ENCODE measurements at places on chromosomes 1 and 21.
A peak's percentile ranks its signal among the peaks of the same experiment; 100 is the strongest.

DNA sequence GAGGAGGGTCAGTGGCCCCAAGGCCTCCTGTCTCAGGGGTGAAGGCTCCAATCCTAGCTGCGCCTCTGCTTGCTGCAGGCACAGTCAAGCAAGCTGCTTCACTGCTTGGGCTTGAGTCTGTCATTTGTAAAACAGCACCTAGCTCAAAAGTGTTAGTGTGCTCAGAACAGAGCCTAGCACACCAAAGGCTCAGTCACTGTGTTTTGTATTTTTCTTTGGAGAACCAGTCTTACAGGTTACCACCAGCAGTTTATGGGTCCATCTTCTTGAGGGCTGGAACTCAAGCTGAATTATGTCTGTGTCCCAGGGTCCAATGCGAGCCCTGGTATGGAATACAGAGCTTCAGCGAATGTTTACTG is 113.6 kb downstream of the DMRTB1 start:
- peak; percentile 38 for DNase-seq

DNA sequence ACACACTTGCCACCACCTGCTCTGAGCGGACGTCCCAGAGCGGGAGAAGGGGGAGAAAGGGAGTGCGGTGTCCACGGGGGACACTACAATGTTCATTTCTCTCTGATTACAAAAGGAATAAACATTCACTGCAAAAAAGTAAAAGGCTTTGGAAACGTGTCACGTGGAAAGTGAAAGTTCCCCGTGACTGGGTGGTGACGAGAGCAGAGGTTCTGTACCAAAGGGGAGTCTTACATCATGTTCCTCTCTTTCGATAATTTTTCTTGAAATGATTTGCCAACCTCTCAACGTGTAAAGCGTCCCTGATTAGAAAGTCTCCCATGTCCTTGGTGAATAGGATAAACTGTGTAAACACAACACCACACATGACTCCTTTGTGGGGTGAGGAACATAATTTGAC is 22.0 kb upstream of the PRDM15 start:
- no peak for DNase-seq

- DNase-seq, result no peak
Observed at GRCh38 chr1:41860771-41861170, 58.0 kb downstream of the HIVEP3 start.

DNA sequence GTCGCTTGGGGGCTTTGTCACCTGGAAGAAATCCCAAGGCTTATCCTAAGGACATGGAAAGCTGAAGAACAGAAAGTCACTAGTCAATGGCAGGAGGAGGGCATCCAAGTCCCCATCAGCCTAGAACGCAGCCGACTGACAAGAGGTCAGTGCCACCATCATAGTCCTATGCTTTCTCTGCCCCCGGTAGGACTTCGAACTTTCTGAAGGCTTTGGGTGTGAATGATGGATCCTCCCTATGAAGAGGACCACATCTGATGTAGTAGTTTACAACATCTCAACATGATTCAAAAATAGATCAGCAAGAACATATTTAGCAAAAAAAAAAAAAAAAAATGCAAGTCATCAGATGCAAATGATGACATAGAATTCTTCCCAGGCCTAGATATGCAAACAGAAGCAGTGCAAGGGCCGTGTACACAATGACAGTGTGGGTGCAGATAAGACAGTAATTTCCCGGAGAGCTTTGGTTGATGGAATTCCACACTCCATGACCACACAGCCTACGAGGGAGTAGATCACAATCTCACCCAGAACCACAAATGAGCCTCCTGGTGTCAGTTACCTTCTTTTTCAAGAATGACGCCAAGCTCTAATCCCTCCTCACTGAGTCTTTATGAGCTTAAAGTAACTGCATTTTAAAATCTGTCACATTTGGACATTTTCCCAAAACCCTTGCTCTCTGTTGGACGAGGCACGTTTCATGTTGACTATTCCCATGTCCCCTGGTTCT is 88.2 kb downstream of the PSMG1 start:
- peak; percentile 38 for DNase-seq

GRCh38 chr1:29363536-29363935 is 127.2 kb downstream of the PTPRU start:
- DNase-seq, result no peak

DNA sequence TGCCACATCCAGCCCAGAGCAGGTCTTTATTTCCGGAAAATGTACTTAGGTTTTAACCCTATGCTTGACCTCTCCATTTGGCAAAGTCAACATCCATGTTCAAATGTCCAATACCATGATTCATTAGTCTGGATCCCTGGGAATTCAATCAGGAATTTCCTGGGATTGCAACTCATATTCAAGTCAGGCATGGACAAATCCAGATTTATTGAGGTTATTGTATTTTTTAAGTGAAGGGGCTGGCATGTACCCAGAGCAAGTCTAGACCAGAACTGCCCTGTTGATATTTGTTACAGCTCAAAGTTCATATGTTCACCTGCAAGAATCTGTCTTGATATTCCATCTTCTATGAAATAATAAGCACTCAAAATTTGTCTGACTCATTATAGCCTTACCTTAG is 521.1 kb downstream of the ADGRL2 start:
- no peak for DNase-seq

DNA sequence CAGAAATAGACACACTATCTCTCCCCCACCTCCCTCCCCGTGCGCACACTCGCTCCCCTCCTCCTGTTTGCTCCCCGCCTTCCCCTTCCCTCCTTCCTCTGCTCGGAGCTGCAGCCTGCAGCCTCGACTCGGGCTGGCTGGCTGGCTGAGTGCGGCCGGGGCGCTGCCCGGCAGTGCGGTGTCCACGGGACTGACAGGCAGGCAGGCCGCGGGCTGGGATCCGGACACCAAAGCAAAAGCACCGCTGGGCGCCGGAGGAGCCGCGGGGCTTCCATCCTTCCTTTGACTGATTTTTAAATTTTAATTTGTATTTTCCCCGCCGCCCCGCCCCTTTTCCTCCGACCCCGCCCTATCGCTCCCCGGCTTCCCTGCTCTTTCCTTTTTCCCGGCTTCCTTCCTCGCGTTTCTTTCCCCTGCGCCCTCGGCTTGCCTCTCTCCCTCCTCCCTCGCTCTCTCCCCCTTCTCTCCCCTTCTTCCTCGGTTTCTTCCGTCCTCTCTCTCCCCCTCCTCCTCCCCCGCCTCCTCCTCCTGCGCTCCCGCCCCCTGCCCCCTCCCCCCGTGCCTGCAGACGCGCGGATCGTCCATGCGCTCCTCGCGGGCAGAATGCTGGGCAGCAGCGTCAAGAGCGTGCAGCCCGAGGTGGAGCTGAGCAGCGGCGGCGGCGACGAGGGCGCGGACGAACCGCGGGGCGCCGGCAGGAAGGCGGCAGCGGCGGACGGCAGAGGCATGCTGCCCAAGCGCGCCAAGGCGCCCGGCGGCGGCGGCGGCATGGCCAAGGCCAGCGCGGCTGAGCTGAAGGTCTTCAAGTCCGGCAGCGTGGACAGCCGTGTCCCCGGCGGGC is 109.4 kb downstream of the NAV1 start:
- DNase-seq, result peak; percentile 25

GRCh38 chr1:111378791-111379190 is 48.7 kb downstream of the OVGP1 start:
- DNase-seq, result no peak

DNA sequence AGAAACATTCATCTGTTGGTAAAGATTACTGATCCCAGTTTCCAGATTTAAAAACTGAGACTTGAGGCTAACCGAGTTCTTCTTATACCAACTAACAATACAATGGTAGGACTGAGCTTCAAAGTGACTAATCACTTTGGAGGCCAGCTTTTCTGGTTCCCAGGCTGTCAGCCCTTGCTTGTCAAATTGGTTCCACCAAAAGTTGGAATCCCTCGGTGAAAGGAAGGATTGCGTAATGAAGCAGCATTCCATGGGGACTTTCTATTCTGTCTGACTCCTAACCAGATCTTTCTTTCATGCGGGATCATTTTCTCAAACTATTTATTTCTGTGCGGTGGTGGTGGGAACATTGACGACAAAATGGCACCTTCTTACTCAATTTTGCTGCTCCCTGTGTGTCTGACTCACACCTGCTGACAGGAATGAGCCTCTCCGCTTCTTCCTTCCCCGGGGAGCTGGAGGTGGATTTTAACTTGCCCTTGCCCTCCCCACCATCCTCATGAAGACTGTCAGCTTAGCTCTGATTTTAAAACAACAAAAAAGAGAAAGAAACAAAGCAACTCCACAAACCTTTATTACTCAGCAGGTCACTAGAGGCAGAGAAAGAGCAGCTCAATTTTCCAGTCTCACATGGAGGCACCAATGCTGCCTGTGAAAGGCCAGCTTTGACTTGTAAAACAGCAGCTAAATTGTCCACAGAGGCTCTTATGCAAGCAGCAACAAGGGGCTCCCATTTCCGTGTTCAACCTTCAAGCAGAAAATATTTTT is 32.9 kb upstream of the RASAL2 start:
- DNase-seq, result no peak

DNA sequence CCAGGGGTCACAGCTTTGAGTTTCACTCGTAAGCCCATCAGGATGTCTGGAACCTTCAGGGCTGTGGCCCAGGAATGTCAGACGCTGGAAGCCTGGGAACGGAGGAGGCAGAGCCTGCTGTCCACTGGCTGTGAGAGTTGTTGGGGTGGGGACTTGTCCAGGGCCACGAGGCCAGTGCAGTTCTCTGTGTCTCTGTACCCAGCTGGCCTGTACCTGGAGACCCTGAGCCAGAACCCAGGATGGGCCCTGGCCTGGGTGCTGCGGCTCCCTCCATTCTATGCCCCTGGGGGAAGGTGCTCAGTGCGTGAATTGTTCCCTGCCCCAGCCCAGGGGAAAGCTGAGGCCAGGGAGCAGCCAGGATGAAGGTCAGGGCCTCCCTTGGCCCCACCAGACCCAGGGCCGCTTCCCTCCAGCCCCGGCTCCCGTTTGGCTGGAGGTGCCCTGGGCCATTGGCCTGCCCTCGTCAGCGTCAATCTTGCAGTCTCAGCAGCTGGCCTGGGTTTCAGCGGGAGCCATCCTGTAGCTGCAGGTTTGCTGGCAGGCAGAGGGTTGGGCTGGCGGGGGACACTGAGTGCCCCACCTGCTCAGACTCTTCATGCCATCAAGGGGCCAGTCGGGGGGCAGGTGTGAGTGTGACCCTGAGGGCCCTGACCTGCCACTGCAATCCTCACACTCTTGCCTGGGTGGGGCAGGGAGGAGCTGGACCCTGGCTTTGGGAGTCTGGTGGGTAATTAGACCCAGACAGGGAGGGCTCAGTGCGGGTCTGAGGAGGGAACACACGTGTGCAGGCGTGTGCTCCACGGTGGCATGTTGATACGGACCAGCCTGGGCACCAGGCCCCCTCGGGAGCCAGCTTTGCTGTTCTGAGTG is 724 bp upstream of the CALML6 start:
- peak; percentile 70 for DNase-seq

- DNase-seq, result no peak
Observed at GRCh38 chr1:150194381-150195031, 41.4 kb downstream of the ANP32E start.

DNA sequence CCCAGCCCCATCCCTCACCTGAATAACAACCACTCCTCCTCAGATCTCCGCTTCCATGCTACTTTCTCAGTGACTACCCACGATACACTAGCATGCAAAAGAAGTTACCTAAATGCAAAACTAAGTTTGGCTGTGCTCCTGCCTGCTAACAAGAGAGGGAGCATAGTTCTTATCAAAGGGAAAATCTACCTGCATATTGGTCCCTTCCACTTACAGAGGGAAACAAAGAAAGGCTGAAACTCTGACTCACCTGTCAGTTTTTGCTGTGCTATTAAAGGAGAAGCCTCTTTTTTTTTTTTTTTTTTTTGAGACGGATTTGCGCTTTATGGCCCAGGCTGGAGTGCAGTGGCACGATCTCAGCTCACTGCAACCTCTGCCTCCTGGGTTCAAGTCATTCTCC is 43.8 kb upstream of the RAVER2 start:
- DNase-seq, result no peak

- no peak for DNase-seq
Observed at GRCh38 chr1:229989591-229990248, 77.3 kb upstream of the GALNT2 start.

- DNase-seq, result no peak
Observed at GRCh38 chr1:22814176-22815042, 103.8 kb downstream of the EPHB2 start.

GRCh38 chr21:44378646-44379514 is 25.5 kb downstream of the TRPM2 start:
- DNase-seq, result no peak

- DNase-seq, result no peak
Observed at GRCh38 chr1:63622849-63623566, 29.8 kb downstream of the PGM1 start.

GRCh38 chr1:53089478-53090226 is 27.6 kb downstream of the PODN start:
- DNase-seq, result peak; percentile 91

DNA sequence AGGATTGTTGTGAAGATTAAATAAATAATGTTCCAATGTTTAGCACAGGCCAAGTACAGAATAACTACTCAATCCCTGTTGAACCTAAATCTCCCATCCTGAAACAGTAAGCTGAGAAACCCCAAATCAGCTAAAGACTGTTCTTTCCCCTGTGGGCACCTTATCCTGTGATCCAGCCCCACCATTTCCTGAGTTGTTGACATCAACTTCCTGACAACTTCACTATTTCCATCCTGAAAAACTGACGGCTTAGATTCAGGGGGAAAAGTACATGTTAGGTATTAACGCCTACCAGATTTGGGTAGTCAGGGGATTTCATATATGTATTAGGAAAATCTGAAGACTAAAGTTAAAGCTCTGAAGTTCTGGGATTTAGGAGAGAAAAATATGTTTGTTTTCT is 51.7 kb upstream of the PALMD start:
- DNase-seq, result no peak

DNA sequence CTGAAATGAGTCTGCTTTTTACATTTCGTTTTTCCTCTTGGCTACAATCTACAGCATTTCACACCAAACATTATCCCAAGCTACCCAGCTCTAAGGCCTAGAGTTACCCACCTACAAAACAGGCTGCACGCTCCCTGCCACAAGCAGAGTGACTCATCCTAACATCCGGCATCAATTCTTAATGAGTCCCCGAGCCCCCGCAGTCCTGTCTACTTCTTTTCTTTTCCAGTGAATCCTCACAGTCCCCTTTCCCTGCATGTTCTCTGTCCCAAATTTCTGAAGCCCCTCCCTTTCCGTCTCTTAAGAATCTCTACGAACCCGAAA is 650 bp downstream of the PCNX2 start:
- DNase-seq, result no peak

DNA sequence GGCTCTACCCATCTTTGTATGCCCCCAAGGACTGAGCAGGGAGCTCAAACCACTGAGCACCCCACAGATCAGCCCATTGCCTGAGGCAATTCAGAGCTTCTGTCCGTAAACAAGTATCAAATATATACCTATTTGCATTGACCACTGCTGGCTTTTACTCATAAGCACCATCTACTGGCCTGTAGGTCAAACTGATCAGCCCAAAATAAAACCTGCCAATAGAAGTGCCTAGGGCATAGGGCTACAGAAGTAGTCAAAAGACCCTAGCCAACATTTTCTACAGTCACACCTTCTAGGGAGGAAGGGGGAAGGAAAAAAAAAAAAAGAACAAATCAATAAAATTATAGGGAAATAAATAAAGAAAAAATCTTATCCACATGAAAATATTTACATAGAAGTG is 5.3 kb upstream of the LCE3D start:
- DNase-seq, result no peak

DNA sequence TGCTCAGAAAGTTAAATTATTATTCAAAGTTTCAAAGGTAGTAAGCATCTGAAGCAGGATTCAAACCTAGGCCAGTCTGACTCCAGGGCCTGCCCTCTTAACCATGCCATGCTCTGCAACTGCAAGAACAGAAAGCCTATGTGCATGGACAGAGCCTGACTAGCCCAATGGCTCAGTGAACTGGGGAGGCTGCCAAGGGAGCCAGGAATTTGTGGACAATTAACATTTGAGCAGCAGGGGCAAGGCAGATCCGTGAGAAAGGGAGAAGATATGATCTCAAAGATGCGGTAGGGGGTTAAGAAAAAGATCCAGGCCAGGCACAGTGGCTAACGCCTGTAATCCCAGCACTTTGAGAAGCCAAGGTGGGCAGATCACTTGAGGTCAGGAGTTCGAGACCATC is 6.5 kb upstream of the ATP1A4 start:
- no peak for DNase-seq
